SK-MEL-5 (cell line): ENCODE measurements at places on chromosomes 7 and 10. TPM values are rescaled to one million over a fixed set of nuclear protein-coding genes. Genes with fewer than 3 reads are reported as not detected.

Gene PON3
- not detected in 2 replicates for total RNA-seq

Gene PLAC9
- not detected in 2 replicates for total RNA-seq

Gene EIF5AL1
- 0.58 and 0.59 TPM in 2 replicates for total RNA-seq

Gene ZNF316
- total RNA-seq: 15.5 and 18.3 TPM in 2 replicates

Gene MBL2
- 0.16 TPM in 1 of 2 replicates, not detected in the other for total RNA-seq

Gene SH2D4B
- total RNA-seq: 0.11 and 0.13 TPM in 2 replicates

Gene LIPF
- not detected in 2 replicates for total RNA-seq

Gene SKIDA1
- total RNA-seq: 0.08 and 0.32 TPM in 2 replicates

Gene PDZD7
- 0.74 and 1.5 TPM in 2 replicates for total RNA-seq

Gene EGR2
- total RNA-seq: 0.63 and 0.75 TPM in 2 replicates

Gene FAM25C
- total RNA-seq: not detected in 2 replicates

Gene TAS2R5
- total RNA-seq: 0.26 and 0.51 TPM in 2 replicates

Gene FKBP6
- not detected in 2 replicates for total RNA-seq

Gene PNLIPRP2
- 0.34 and 0.37 TPM in 2 replicates for total RNA-seq

Gene PHKG1
- total RNA-seq: 0.67 and 1.9 TPM in 2 replicates

Gene FBXO24
- total RNA-seq: 0.13 and 0.55 TPM in 2 replicates

Gene VWDE
- 0.16 and 0.32 TPM in 2 replicates for total RNA-seq

Gene LRRC18
- not detected in 2 replicates for total RNA-seq

Gene RELN
- 5.1 and 6.6 TPM in 2 replicates for total RNA-seq

Gene FFAR4
- total RNA-seq: not detected in 2 replicates

Gene AEBP1
- total RNA-seq: not detected in 2 replicates

Gene AQP1
- 0.03 and 0.08 TPM in 2 replicates for total RNA-seq

Gene OR9A4
- total RNA-seq: not detected in 2 replicates

Gene PCLO
- 1,083 and 1,128 TPM in 2 replicates for total RNA-seq

Gene PNLIP
- not detected in 2 replicates for total RNA-seq

Gene CDH23
- 0.29 TPM in 1 of 2 replicates, not detected in the other for total RNA-seq

Gene DEPP1
- 0.11 and 0.71 TPM in 2 replicates for total RNA-seq

Gene MMRN2
- 0.08 TPM in 1 of 2 replicates, not detected in the other for total RNA-seq

Gene WDR86
- total RNA-seq: not detected in 2 replicates

Gene APBB1IP
- not detected in 2 replicates for total RNA-seq
